ENCODE measurements at places on chromosomes 5 and 9.
A peak's percentile ranks its signal among the peaks of the same experiment; 100 is the strongest.

DNA sequence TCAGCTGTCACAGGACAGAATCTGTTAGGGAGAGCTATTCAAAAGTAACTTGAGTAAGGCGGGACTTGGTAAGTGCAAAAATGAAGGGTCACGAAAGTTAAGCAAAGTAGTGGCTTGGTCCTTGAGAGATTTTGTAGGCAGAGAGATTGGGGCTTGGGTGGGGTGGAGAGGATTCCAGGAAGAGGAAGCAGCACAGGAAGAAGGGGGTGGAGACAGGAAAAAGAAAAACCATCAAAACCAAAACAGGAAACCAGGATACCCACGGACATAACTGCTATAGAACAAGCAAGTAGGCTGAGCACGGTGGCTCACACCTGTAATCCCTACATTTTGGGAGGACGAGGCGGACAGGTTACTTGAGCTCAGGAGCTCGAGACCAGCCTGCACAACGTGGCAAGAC is 3.7 kb downstream of the ROPN1L start:
- DNase-seq, result no peak

GRCh38 chr5:61916621-61917620 is 389.1 kb upstream of the KIF2A start:
- no peak for DNase-seq

DNA sequence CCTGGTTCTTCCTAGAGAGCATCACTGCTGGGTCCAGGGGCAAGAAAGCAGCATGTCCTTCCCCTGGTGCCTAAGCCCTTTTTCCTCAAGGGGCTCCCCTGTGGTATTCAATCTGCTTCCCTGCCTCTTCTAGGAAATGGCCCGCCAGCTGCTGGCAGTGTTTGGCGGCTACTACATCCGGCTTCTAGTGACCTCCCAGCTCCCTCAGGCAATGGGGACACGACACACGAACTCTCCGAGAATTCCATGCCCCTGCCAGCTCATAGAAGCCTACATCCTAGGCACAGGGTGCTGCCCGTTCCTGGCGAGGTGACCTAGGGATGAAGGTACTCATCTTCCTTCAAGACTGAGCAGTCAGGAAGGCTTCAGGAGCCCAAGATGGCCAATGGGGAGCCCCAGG is 14.6 kb downstream of the TEX53 start:
- DNase-seq, result no peak

DNA sequence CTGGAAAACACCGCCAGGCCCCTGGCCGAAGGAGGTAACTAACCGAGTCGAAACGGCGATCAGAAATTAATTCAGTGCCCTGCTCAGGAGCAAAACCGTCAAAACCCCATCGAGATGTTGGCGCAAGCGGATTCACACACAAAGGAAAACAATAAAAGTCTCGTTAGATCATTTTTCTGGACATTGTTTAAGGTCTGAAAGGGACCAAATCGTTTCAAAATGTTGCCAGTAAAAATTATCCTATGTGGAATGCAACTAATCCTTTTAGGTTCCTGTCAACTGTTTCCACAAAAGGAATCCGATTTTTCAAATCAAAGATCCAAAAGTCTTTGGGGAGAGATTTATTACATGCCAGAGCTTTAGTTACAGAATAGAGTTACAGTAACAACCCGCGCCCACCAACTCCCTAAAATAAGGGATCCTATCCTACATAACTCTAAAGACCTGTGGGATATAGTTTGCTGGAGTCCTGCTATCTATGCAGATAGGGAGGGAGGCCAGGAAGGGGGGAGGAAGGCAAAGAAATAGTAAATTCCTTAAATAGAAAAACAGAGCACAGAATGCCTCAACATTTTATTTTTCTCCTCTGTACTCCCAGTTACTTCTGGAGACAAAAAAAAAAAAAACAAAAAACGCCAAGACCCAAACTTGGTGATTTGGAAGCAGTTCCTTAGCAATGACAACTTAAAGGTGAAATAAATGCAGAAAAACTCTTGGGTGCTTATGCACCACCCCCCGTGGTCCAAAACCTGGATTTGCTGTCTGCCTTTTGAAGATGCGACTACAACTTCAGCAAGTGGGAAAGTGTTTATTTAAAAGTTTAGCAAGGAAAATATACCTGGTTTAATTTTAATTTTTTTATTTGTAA is 10.6 kb downstream of the FOXD1 start:
- DNase-seq, result no peak

DNA sequence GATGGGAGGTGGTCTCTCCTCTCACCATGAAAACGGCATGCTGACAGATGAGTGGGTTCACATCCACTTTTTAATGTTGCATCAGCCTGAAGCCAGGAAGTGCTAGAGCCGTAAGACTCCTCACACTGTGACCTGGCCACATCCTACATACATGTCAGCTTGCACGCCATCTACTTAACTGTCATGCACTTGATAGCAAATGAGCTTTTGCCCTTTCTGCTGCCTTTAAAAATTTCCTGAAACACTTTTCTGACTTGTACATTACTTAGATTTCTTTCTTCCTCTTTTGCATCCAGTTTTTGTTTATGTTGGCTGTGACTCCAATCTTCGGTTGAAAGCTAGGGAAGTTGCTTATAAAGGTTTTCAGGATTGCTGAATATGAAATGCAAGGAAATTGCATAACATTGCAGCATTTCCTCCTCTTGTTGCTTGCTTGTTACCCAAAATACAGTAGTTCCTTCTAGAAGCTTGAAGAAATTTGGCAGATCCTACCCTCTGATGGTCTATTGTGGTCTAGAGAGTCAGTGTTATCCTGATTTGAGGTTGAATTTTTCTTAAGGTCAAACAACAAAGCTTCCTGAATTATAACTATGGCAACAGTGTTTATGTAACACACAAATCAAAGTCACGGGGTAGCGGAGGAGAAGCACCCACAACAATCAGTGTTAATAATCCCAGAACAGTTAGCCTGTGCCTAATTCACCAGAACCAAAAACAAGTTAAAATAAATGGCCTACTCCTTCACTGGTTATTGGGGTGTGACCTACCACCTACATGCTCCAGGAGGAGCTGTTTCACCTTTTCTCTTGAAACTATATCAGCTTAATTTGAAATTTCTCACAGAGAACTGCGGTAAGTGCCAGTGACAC is 232.5 kb downstream of the ARHGAP26 start:
- peak; percentile 99 for DNase-seq

DNA sequence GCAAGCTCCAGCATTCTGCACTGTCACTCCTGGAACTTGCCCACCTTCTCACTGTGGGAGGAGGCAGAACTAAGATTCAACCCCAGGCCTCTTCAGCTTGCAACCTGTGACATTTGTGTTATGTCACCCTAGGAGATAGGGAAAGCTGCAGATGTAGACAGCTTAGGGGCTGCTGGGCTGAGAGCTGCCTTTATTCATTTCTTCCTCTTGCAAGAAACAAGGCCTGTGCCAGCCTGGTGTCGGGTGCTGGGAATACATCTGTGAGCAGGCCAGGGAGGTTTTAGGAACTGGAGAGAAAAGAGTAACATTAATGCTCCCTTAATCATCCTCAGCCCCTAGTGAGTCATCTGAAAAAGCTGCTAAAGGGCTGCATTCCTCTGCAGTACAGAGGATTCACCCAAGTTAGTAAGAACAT is 101.8 kb downstream of the FGF18 start:
- no peak for DNase-seq

GRCh38 chr5:43421450-43422133 is 9.4 kb upstream of the CCL28 start:
- DNase-seq, result no peak

DNA sequence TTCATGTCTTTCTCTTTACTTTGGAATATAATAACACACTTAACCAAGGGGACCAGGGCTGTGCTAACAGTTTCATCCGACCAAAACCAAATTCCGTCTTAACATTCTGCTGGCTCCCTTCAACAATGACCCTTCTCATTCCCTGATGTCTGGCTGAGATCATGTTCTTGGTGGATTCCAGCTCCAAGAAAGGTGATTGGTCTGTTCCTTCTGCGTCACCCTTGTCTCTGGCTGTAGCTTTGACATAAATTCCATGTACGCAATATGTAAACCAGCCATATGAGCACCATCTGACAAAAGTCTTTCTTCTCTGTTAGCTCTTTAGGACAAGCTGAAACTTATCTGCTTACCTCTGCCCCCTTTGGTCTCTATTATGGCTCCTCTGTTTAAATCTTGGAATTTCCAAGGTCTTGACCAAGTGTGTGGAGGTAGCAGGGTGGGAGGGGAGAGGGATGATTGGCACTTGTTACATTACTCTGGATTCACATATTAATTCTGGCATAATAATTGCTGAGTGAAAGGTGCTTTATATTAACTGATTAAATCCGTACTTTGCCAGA is 45.7 kb upstream of the HSD17B4 start:
- DNase-seq, result no peak

DNA sequence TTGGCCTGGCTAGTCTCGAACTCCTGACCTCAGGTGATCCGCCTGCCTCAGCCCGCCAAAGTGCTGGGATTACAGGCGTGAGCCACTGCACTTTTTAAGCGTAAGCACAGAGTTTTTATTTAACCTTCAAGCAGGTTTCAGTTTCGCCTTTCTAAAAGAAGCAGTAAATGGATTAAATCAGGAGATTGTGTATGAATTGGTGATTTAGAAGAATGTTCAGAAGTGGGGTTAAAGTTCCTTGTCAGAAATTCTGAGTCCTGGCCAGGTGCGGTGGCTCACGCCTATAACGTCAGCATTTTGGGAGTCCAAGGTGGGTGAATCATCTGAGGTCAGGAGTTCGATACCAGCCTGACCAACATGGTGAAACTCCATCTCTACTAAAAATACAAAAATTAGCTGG is 12.2 kb downstream of the HSPA4 start:
- no peak for DNase-seq

DNA sequence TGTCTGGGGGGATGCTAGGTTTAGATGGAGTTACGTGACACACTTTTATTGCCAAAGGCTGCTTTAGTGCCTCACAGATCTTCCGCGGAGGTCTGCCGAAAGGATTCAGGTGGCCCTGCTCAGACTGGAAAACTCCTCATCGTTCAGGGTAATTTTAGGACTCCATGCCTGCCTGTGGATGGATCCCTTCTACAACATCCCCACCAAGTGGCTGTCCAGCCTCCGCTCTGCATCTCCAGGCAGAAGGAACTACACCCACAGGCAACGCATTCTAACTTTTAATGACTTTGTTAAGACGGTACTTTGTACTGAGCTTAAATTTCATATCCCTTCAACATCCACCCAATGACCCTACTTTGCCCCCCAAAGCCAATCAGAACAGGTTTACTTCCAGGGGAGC is 29.4 kb downstream of the ATPSCKMT start:
- no peak for DNase-seq

DNA sequence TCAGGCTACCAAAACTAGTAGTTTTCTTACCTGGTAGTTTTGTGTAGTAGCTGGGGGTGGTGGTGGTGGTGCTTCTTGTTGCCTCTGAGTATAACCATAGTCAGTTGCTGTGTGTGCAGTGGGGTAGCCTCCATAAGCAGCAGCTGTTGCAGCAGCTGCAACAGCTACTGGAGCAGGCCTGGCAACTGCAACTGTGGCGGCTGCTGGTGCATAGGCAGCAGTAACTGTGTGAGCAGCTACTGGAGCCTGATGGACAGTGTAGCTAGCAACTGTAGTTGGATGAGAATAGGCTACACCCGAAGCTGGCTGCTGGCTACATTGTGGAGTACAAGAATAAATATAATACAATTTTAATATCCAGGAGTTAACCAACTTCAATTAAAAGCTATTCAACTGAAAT is 24.7 kb downstream of the ZFR start:
- no peak for DNase-seq

GRCh38 chr9:73579823-73580222 is 428.2 kb downstream of the ANXA1 start:
- no peak for DNase-seq

DNA sequence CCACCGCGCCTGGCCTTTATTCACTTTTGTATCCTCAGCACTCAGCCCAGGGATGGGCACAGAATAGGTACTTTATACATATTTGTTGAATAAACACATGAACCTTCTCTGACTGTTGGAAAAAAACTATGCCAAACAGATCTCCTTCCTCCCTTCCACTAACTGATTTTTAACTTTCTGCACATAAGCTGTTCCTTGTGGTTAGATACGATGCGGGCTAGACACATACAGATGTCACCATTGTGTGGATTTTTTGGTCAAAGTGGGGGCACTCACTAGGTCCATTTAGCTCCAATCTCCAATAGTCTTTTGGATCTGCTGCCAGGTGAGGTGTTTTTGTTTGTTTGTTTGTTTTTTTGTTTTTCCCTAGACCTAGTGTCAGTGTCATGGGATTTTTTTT is 5.1 kb downstream of the TEX48 start:
- no peak for DNase-seq

DNA sequence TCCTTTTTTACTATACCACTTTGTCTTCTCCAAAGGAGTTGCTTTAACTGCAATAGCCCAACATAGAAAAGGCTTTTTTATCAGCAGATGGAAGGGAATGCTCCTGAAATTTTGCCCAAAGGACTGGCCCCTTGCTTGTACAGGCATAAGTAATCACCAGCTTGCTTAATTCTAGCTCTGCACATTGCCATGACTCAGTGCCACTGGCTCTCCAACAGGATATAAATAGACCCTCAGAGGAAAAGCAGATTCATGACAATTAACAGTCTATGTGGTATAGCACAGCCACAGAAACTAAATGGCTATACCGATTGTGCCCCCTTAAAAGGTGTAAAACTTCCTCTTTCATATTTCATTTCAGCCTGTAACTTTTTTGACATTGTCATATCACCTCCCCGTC is 227.0 kb downstream of the ZNF608 start:
- peak; percentile 13 for DNase-seq

DNA sequence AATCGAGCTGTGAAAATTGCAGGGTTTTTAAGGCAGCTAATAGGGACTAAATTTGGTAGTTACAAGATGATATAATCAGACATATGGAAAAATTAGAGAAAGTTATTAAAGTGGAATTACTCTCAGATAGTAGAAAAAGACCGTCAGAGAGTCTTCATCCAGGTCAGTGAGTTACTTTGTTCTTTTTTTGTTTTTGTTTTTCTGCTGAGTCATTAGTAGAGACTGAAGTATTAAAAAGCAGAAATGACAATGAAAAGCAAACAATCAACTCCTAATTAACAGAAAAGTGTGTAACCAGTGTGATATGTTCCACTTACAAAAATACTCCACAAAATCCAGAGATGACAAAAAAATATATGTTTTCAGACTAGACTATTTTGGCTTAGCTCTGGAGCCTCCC is 480.4 kb upstream of the COX7C start:
- no peak for DNase-seq
